ENCODE measurements at places on chromosomes 2 and 18.

GRCh38 chr2:65402780-65403528, 29.4 kb downstream of the SPRED2 start:
- no peak for DNase-seq

GRCh38 chr2:165843351-165843750, 49.3 kb upstream of the GALNT3 start:
- DNase-seq: no peak

- DNase-seq: no peak
Measured at GRCh38 chr2:241776336-241777169, at the start of gene GAL3ST2. Gene GAL3ST2, plus strand, starts transcription at chr2:241776822. Its CDS starts 134 bp downstream, at chr2:241776956.

- no peak for DNase-seq
Measured at GRCh38 chr2:241858206-241859016, at the start of gene PDCD1. Gene PDCD1, minus strand, starts transcription at chr2:241858894. Its CDS starts 56 bp downstream, at chr2:241858838.

DNA sequence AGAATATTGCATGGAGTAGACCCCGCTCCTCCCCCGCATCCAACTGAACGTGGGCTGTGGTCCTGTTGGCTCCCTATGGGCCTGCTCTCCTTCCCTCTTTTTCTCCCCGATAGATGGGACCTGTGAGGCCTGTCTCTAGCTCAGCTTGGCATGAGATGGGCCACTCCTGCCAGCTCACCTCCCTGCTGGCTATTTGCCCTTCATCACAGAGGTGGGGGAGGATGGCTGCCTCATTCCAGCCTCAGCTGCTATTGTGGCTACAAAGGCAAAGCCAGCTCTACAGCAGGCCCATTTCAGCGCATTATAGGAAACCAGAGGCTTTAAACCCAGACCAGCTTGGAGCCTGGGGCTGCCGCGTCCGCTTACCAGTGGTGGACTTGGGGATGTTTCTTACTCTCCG, 313.9 kb downstream of the GBX2 start:
- DNase-seq: peak; percentile 5

GRCh38 chr2:7133521-7133920, 216.3 kb downstream of the RNF144A start:
- no peak for DNase-seq

DNA sequence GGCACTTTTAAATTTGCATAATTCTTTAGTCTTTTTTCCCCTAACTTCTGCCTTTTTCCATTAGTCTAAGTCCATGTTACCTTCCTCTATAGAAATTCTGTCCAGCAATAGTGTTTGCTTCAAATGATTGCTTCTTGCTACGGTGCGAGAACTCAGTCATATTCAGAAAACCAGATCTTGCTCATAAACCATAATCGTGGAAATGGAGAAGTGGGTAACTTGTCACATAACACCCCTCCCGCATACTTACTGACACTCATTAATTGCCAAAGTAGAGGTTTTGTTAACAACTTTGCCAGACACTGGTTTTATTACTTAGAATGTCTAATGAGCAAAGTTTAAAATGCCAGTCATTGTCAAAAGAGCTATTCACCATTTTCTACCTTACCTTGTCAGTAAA, 94.3 kb upstream of the TWSG1 start:
- DNase-seq: no peak

GRCh38 chr18:10015941-10016819, 102.4 kb downstream of the VAPA start:
- peak; percentile 75 for DNase-seq

GRCh38 chr18:4384932-4385331, 70.2 kb downstream of the DLGAP1 start:
- DNase-seq: no peak

DNA sequence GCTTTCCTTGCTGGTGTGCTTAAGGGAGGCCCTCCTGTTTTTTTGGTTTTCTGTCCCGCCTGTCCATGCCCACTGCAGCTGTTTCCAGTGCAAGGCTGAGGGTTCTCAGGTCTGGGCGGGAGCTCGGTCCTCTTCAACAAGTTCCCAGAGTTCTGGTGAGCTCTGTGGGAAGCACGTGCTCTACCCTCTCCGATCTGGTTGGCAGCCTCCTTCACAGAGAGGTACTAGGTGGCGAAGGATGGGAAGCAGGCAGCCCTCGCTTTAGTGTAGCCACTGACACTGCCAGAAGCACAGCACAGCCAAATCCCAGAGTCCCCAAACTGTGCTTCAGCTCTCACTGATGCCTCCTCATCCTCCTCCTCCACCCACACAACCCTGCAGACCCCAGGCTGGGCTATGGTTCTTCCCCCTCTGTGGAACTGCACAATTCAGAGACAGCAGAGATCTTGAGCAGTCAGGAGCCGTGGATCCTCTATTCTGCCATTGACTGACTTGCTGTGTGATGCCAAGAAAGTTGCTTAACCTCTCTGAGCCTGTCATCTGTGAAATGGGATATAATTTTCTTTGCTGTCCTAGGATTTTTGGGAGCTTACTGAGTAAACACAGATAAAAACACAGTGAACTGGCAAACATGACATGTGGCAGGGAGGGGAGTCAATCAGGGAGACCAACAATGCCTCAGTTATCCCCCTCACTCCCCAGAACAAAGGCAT, 157.3 kb downstream of the MSH2 start:
- no peak for DNase-seq

DNA sequence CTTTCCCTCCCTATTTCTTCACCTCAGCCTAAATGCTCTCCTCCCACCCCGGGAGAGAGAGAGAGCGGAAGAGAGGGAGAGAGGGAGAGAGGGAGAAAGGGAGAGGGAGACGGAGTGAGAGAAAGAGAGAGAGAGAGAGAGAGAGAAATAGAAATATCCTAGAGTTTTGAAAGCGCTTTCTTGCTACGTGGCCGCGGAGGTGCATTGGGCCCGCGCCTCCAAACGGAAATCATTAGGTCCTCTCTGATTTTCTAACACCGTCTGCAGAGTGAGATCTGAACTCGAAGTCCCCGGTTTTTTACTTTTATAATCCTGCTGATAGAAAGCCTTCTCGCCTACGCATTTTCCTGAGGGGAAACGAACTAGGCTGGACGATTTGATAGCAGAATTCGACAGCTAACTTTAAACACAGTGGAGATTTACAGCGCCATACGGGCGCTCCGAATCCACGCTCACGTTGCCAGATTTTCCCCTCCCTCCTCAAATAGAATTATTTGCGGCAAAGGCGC, 903 bp upstream of the EVX2 start:
- no peak for DNase-seq

DNA sequence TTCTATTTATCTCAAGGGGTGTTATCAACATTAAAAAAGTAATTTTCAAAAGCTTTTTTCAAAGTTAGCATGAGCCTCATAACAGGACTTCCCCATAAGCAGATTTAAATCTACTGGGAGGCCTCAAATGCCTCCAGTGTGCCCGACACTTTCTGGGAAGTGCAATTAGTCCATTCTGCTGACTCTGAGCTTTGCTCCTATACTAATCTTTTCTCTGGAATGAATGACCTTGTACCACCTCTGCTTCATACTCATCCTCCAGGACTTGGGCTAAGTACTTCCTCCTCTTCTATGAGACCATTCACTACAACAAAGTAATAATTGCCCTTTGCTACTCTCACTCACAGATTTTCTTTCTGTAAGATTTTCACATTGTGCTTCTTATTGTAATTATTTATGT, 111.1 kb downstream of the RIT2 start:
- no peak for DNase-seq

- DNase-seq: peak; percentile 13
Measured at GRCh38 chr2:138877421-138877820, 97.2 kb upstream of the NXPH2 start.

GRCh38 chr18:8960740-8961657, 141.5 kb upstream of the NDUFV2 start:
- DNase-seq: peak; percentile 92

- DNase-seq: peak; percentile 95
Measured at GRCh38 chr18:44733069-44733753, 52.5 kb downstream of the SETBP1 start.

DNA sequence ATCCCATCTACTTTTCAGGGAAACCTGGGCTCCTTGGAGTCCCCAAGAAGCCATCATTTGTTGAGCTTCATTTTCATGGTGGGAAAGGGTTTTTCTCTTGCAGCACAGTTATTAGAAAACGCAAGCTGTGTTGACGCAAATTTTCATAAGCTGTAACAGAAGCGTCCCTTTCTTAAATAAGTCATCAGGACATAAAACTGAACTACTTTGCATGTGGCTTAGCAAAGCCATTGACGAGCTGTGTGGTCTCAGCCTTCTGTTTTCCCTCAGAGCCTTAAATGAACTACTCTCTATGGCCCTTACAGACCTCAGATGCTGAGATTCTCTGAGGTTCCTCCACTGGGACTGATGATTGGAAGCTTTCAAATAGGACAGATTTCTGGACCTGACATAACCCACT, 85.1 kb downstream of the ARL4C start:
- no peak for DNase-seq

DNA sequence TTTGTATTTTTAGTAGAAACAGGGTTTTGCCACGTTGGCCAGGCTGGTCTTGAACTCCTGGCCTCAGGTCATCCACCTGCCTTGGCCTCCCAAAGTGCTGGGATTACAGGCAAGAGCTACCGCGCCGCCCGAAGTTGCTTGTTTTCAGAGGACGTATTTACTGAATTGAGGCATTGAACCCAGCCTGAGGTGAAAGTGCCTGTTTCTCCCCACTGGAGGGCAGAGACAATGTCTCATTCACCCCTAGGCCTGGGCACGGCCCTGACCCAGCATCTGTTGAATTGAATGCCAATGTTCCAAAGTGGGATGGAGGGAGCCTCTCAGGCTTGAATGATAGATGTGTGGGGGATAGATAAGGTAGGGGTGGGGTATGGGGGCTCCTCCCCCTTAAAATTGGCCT, 4.5 kb upstream of the TMBIM1 start:
- no peak for DNase-seq

GRCh38 chr2:46493241-46493970, 14.0 kb downstream of the TMEM247 start:
- peak; percentile 76 for DNase-seq

DNA sequence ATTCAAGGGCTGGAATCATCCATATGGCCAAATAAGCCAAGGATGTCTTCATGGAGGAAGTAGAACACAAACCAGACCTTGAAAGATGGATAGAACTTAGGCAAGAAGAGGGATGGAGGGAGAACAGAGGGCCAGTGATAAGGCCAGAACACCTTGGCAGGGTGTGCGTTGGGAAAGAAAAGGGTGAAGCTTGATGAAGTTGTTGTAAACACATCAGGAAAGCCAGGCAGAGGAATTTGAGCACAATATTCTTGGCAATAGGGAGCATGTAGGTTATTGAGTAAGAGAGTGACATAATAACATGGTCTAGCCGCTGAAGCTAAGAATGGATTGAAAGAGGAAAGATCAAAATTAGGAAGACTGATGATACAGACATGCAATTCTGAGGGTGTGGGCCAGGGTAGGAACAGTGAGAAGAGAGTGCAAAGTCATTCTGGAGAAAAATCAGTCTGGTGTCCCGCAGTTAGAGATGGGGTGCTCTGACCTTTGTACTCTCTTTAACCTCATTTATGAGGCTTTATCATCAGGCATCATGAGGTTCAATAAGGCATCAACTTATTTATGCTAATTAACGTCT, 41.0 kb downstream of the SLC14A2 start:
- no peak for DNase-seq

- no peak for DNase-seq
Measured at GRCh38 chr2:203994735-203995134, 58.2 kb downstream of the ICOS start.

DNA sequence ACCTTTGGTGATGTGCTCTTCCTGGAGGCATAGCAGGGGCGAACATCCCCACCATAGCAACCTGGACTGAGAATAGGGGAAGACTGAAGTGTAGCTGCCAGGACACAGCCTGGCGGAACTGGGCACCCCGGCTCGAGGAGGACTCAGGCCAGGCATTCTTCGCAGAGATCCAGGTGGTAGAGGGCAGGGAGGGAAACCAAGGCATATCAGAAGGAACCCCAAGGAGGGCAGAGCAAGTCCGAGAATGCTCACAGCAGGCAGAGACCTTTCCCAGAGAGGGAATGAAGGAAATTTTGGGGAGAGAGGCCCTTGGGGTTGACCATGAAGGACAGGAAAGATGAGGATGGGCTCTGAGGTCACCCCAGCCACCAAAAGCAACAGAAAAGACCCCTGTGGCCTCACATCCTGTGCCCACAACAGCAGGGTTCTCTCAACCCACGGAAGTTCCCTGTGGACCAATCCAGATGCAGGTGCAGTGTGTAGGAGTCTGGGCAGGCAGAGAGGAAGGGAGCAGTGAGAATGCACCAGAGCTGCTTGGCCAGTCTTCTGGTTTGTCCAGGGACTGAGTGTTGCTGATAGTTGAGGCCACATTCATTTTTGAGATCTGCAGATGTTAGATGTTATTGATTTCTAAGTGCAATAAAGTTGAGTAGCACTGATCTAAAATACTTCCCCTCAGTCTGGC, 136.9 kb downstream of the PXDN start:
- no peak for DNase-seq

DNA sequence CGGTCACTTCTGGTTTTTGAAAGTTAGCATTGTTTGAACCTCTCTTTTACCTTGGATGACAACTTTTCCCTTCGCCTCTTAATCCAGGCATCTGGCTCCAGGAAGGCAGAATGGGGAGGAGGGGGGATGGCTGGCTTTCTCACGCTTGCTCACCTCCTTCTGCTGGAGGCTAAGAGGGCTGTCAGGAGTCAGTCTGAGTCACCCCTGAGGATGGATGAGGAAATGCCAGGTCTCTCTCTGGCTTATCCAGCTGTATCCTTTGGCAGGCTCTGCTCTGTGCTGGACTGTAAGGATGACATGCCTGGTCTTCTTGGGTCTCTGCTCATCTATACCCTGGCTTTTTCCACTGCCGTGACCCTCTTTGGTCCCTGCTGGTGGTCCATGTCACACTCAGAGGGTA, 142.9 kb upstream of the GYPC start:
- DNase-seq: peak; percentile 32

DNA sequence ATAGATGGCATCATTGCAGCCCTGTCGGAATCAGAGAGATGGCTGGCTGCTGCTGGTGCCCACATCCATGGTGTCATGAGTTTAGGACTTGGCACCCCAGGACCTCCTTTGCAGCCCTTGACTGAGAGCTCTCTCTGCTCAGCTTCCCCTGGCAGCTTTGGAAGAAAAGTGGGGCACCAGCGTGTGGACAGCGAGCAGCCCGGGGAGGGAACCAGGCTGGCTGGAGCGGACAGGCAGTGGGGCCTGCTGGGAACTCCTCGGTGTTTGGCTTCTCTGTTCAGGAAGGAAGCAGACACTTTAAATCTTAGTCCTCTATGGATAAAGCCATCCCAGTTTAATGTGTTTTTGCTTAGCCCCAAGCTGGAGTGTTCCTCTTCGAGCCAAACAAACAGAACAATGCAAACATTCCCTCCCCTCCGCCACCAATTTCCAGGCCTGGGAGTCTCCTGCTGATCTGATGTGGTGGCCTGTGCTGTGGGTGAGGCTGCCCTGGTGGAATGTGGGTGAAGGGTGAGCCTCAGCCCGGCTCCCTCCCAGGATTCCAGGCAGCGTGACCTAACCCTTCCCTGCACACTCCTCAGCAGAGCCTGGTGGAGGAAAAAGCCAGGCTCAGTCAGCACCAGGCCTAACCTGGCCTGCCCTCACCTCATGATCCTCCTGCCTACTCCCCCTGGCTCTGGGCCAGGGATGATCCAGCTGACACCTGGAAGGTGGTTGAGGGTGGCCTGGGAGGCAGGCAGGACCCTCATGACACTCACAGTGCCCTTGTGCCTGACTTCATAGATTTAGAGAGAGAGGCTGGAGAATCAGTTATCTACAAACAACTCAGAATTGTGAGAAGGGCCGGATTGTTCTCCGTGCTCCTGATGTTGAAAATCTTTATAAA, 21.6 kb upstream of the ITGB6 start:
- DNase-seq: peak; percentile 89

- no peak for DNase-seq
Measured at GRCh38 chr2:84782717-84783442, 98.0 kb downstream of the TRABD2A start.
